NCI-H2081 treated with DMSO at 0.1 percent for 48 hours (cell line): ENCODE measurements at places on chromosomes 1 and 21.
A peak's percentile ranks its signal among the peaks of the same experiment; 100 is the strongest.

GRCh38 chr21:45528028-45528705, 14.1 kb downstream of the SLC19A1 start:
- no peak for DNase-seq

DNA sequence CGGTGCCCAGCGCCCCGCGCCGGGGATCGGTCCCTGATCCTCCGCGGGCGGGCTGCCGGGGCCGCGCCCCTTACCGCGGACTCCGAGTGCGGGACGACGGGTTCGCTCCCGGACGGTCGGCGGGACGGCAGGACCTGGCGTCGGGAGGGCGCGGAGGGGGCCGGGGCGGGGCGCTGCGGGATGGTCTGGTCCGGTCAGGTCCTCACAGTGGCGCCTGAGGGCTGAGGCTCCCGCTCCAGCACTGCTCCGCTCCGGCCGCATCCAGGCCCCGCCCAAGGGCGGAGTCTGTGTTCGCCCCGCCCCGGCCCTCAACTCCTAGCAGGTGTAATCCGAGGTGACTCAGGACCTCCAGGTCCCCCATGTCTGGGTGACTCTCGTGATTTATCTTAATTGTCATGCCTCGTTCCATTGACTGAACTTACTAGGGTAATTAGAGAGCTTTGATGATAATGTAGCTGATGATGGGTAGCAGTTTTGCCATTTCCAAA, at the start of gene RAB3B:
TSS of gene RAB3B (minus strand) at position 223 of the 488 bp plus-strand sequence. CDS start 13,583 bp downstream, outside the sequence.
- peak; percentile 26 for DNase-seq

DNA sequence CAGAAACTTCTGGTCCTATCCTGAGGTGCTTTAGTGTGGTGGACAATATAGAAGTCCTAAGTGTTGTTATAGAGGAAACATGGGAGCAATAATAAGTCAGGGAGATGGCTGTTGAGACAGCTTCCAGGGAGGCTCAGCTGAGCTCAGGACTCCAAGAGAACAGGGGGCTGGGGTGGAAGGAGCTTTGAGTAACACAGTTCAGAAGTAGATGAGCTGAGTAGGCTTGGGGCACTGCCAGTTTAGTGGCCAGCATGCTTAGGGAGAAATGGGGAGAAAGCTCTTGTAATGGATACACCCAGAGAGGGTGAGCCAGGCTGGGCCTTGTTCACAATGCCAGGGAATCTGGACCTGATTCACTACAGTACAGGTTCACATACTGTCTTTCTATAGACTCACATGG, 201.6 kb downstream of the DAB1 start:
- no peak for DNase-seq

- DNase-seq = no peak
Measured at GRCh38 chr1:63590166-63590560, 3.0 kb upstream of the PGM1 start.

GRCh38 chr1:222994511-222995235, 148.4 kb downstream of the TLR5 start:
- no peak for DNase-seq

DNA sequence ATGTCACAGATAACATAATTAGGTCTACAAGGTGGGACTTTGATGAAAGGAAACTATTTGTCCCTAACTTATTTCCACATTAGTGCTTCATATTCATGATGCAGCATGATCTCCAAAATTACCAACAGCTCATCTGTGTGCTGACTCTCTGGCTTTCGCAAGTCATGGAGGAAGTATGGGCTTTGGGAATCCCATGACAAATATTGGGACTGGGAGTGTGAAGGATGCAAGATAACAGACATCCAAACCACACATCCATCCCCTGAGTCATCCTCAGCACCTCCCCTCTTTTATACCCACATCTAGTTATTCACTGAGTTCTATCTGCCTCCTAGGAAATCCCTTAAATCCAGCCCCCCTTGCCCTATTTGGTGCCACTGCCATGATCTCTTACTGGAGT, 102.8 kb upstream of the COL24A1 start:
- DNase-seq = no peak
